ENCODE measurements at places on chromosomes 16 and 17.

GRCh38 chr16:30741461-30741914 is 6.7 kb upstream of the PHKG2 start:
- peak; percentile 73 for DNase-seq

DNA sequence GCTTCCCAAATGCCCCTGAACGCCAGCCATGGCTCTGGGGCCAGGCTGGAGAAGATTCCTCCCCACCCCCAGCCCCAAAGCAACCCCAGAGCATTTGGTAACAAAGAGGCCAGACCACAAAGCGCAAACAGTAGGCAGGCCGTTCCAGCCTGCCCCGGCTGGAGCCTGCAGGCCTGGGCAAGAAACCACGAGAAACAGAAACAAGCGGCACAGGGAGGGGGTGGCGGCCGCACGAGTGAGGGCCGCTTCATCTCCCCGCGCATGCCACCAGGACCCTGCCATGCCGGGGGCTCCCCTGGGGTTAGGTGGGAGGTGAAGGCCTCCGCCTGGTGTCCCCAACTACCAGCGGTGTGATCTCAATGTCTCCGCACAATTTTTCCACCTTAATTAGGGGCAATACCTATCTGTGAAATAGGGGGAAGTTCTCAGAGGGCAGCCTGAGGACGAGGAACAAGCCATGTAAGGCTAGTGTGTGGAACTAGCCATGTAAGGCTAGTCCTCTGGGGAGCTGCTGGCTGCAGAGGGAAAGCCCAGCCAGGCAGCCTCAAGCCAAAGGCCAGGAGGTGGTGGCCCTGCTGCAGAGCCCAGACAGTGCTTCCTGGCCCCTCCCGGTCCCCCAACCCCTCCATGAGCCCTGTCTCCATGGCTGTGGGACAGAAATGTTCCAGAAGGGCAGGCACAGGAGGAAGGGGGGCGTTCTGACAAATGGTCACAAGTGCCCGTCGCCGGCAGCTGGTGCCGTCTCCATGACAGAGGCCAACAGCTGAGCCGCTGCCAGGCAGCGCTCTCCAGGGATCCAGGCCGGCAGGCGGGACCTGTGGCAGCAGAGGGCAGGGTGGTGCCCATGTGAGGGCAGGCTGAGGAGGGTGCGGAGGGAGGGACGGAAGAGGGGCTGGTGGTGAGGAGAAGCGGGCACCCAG is 14.5 kb upstream of the MTSS2 start:
- DNase-seq = peak; percentile 48

DNA sequence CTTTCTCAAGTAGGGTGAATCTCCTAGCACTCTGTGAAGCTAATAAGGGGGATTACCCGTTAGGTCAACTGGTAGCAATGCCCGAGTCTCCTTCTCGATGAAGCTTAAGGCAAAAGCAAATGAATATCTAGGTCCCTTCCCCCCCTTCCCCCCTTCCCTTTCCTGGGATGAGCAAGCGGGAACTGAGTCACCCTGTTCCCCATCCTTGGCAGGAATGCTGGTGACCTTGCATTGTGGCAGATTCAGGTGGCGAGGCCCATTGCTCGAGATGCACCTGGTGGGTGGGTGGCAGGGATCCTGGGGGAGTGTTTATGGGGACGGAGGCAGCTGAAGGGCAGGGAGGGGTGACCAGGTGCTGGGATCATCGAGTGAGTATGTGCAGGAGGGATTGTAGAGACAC is 7.1 kb downstream of the NXPH3 start:
- DNase-seq = no peak

DNA sequence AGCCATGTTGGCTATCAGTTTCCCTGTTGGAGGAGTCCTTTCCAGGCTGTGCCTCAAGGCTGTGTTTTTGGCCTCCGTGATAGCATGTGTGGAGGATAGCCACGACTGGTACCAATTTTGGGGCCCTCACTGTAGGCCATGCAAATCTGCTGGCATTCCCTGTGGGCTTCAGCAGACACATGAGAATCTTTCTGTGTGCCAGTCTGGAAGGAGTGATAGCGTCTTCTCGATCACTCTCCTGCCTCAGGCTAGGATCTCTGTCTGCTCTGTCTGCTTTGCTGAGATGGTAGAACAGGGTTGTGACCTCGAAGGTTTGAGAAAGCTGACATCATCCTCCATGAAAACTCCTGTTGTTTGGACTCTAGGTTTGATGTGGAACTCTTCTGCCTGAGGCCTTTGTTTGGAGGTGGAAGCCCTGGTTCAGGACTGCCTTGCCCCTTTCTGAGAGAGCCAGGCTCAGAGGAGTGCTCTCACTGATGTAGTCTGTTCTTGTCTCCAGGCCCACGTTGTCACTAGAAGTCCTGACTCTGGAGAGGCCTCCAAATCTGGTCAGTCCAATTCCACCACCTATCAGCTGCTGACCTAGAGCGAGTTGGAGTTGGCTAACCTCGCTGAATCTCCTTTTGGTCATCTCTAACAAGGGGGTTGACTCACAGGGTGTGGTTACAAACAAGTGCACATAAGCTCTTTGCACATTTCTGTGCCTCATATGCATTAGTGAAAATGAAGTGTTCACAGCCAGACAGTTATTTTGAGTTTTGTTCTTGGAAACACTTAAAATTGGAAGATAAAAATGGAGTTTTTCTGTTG is 12.1 kb upstream of the EDC4 start:
- DNase-seq = peak; percentile 59

DNA sequence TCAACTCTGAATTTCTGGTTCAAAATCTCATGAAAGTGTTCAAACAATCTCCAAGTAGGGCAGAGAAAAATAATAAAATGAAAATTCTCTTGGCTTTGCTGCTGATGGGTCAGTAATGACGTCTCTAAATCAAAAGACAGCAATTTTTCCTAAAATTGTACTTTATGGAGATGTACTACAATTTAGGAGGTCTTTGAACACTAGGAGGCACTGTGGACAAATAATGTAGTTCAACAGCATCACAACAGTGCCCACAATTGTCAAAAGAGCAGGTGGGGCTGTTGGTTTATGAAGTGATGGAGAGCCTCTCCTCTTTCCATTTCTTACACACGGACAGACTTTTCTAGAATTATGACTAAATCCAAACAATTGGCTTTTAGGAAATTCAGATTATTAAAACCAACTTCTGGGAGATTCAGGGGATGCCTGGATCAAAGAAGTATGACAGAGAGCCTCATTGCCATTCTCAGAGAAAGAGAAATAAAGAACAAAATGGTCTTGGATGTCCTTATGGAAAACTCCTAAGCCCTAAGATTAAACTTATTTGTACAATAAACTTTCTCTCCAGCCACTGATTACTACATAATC is 23.8 kb downstream of the EZH1 start:
- peak; percentile 12 for DNase-seq

GRCh38 chr16:85145734-85146531 is 33.7 kb upstream of the CIBAR2 start:
- DNase-seq = no peak

Data from ELF-1 (cell line).